Renal cortical epithelial cell (primary cell): ENCODE measurements at places on chromosomes 1 and 21.

DNA sequence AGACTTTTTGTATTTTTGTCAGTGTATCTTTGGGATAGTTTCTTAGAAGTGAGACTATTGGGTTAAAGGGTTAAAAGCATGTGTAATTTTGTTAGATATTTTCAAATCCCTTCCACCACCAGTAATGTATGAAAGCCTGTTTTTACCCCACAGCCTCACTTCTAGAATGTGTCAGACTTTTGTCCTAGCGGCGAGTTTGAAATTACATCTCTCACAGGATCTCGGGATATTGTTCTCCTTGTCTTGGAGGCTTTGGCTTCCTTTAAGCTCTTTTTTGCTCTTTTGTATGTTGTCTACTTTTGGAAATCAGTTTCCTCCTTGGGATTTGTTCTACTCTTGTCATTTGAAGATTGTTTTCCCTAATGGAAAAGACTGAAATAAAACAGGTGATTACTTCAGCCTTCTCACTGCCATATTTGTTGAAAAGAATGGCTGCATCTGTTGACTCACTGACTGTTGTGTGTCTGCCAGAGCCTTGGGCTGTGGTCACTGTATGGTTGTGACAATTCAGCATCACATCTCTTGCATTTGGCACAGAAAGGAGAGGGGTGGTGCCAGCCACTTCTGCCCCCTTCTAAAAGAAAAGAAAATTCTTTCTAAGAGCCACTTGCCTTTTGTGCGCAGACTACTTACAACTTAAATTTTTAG, 22.6 kb downstream of the ST3GAL3 start:
- no peak for DNase-seq

- peak; percentile 18 for DNase-seq
Observed at GRCh38 chr21:17742181-17742580, 77.0 kb downstream of the C21orf91 start.

DNA sequence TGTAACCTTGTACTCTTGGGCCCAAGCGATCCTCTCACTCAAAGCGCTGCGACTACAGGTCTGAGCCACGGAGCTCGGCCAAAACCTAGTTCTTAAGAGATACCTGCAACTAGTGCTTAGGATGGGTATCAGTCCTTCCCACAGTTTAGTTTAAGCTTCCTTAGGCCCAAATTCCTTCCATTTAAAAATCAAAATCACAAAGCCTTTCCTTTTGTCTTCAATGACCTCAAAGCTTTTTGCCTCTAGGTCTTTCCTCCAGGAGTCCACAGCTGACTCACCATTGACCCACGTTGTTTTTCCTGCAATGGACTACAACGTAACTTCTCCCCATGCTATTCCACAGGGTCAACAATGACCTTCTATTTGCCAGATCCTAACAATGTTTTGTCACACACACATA, 64.0 kb downstream of the APP start:
- DNase-seq: peak; percentile 62

GRCh38 chr1:105004515-105004914, 1254.8 kb downstream of the AMY1C start:
- DNase-seq: no peak

DNA sequence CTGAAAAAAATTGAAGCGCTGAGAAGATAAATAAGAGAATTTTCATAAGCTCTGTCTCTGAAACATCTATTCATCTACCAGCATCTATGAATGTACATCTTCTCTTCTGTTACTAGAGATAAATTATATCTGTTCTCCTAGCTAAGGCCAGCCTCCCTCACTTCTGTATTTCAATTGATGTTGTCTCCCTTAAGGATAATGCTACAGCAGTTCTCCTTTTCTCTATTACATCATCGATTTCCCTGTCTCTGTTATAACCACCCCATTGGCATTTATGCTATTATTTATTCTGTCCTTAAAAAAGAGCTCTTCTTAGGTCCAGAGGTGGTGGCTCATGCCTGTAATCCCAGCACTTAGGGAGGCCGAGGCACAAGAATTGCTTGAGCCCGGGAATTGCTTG, 42.9 kb upstream of the TMCO2 start:
- DNase-seq: no peak

DNA sequence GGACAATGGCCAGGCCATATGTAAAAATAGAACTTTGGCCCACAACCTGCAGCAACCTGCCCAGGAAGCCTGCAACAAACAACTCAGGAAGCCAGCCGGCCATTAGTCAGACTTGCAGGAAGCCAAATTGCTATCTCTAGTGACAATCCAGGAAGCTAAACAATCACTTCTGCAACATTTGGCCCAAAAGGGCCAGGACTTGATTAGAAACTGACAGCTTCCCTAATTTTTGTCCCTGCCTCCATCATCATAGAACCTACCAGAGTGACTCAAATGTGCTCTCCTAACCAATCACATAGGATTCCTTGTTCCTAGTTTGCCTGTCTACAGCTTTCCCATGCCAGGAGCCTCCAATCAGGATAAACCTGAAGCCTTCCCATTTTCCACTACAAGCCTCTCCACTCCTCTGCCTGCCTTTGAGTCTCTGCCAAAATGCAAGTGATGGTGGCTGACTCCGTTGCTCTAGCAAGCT, 639.3 kb downstream of the PTPRU start:
- no peak for DNase-seq
